ENCODE measurements at places on chromosomes 7 and 10.

DNA sequence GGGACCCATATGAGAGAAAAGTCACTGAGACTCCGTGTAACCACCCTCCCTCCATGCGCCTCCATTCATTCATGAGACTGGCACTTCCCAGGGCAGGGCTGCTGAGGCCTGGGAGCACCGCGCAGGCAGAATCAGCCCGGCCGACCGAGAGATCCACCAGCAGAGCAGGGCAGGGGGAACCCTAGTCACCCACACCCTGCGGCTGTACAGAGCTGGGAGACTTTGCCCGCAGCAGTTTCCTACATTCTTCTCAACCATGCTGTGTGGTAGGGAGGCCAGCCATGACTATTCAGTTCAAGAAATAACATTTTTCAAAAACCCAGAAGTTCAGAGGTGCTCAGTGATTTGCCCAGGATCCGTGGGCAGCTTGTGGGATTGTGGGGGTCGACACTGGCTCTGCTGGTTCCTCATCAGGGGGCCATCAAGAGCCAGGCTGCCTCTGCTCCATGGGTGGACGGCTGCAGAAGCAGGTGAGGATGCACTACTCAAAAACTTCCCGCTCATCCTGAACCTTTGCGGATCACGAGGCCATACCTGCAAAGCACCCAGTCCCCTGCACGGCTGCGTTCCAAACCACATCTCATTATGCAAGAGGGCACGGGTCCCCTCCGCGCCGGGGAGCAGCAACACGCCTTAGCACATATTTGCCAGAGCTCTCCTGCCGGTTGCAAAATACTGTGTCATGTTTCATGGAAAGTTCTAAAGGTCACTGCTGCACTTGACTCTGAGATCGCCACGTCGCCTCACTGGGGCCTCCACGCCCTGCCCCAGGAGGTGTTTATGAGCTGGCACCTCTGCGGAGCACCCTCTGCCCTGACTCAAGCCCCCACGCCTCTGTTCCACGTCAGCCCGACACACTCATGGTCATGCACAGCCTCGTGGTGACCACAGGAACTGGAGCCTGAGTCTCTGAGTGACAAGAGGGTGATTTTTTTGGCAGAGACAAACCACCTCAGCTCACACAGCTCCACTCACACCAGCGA, 132.0 kb downstream of the PRKAG2 start:
- H3K4me3 ChIP-seq, result no peak overlapping the region
- peaks cover 12% of the 10 kb centered on the region for H3K36me3 ChIP-seq
- H3K4me1 ChIP-seq, result peaks cover 2% of the 10 kb centered on the region
- H3K27me3 ChIP-seq, result no peaks in the 10 kb centered on the region

DNA sequence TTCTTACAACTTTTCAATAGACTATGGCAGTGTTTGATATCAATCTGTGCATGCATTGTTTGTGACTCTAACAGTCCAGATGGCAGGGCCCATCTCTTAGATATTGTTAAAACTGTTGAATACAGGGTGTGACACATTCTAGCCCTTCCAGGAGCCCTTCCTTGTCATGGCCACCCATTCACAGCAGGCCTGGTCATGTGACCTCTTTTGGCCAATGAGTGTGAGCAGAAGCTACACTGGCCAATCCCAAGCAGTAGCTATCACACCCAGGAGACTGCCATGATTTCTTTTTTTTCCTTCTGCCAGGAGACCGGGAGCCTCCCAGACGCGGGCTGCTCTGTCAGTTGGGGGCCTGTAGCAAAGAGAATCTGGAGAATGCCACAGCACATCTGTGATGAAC, 655.4 kb upstream of the MKI67 start:
- DNase-seq, result no peak
- H3K4me3 ChIP-seq, result no peak overlapping the region
- no peaks in the 10 kb centered on the region for H3K27me3 ChIP-seq
- H3K4me1 ChIP-seq, result no peaks in the 10 kb centered on the region
- H3K36me3 ChIP-seq, result no peaks in the 10 kb centered on the region

GRCh38 chr7:74129887-74130286, 44.3 kb upstream of the EIF4H start:
- H3K4me3 ChIP-seq, result no peak overlapping the region
- no peak for DNase-seq
- no peaks in the 10 kb centered on the region for H3K27me3 ChIP-seq

GRCh38 chr7:148697256-148698006, 1.3 kb upstream of the CUL1 start:
- H3K4me3 ChIP-seq, result peak overlapping the region; percentile 87
- peaks cover 17% of the 10 kb centered on the region for H3K4me1 ChIP-seq
- peak overlapping the region; percentile 84 for H3K27ac ChIP-seq
- H3K27me3 ChIP-seq, result no peaks in the 10 kb centered on the region

- no peak for DNase-seq
- H3K27ac ChIP-seq, result no peak overlapping the region
- no peaks in the 10 kb centered on the region for H3K4me1 ChIP-seq
- H3K4me3 ChIP-seq, result no peak overlapping the region
Observed at GRCh38 chr10:60960913-60961312, 16.9 kb upstream of the RHOBTB1 start.

DNA sequence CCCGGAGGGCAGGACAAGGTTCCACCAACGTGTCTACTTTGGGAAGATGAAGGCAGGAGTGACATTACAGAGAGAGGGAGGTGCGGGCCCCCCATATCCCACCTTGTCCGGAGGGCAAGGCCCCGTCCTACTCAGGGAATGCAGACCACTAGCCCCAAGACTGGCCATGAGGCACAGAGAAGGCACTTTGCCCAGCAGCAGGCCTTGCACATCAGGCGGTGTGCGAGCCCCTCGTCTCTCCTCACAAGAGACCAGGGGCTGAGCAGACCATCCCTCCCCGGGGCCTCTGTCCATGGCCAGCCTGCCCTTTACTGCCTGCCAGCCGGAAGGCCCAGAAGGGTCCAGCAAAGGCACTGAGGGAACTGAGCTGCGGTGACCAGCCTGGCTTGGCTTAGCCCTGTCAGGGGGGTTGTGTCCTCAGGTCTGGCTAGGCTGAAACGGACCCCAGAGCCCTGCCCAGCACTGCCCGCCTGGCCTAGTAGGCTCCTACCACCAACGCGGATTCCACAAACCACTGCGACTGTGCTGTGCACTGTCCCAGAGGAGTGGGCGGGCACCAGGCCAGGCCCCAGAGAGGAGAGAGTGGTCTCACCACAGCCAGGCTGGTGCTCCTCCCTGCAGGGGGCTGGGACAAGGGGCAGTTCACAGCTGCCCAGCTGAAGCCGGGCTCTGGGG, 16.7 kb downstream of the CAMK2B start:
- H3K4me3 ChIP-seq, result no peak overlapping the region
- H3K27me3 ChIP-seq, result peaks cover 4% of the 10 kb centered on the region
- no peaks in the 10 kb centered on the region for H3K4me1 ChIP-seq
- no peaks in the 10 kb centered on the region for H3K36me3 ChIP-seq
- no peak for DNase-seq

DNA sequence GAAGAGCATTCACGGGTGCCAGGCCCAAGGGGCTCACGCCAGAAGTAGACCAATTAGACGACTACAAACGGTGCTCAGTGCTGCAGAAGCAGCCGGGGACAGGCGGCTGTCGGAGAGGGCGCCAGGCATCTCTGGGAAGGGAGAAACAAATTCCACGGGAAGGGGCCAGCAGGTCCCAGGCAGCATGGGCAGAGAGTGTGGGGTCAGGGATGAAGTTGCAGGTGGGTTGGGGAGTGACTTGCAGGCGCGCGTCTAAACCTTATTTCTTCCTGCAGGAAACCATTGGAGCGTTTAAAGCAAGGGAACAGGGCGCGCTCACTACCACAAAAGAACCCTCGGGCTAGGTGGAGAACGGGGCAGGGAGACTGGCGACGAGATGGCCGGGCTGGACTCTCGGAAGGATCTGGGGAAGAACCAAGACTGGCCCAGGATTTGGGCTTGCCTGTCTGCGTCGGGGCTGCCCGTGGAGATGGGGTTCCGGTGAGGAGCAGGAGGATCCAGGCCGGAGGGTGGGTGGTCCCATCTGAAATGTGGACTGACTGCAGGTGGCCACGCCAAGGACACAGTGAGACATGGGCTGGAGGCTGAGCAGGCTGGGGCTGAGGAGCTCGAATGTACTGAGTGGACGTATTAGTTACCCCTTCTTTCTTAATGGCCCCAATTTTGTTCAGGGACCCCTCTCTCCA, 116.3 kb upstream of the DIP2C start:
- DNase-seq, result no peak
- no peak overlapping the region for H3K4me3 ChIP-seq
- no peaks in the 10 kb centered on the region for H3K4me1 ChIP-seq
- no peaks in the 10 kb centered on the region for H3K27me3 ChIP-seq

- H3K4me1 ChIP-seq, result no peaks in the 10 kb centered on the region
- H3K27me3 ChIP-seq, result no peaks in the 10 kb centered on the region
- no peaks in the 10 kb centered on the region for H3K36me3 ChIP-seq
- no peak overlapping the region for H3K27ac ChIP-seq
- no peak overlapping the region for H3K4me3 ChIP-seq
Observed at GRCh38 chr10:121631365-121632029, 33.3 kb upstream of the FGFR2 start.

DNA sequence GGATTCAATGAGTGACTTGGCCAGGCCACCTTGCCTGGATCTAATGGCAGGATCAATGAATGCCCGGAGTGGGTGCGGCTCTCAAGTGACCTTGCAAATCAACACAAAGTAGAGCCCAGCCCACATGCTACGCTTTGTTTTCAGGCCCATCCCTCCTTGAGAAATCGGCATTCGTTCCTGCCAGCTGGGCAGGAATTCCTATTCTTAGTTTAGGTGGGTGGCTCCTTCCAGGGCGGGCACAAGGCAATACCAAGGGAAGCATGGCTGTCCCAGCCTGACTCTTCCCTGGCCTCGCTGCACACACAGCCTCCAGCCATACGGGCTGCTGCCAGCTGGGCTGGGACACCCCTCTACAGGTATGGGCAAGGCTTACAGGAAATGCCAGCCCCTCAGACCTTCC, 119.3 kb downstream of the SH3PXD2A start:
- H3K4me3 ChIP-seq, result no peak overlapping the region
- no peak overlapping the region for H3K27ac ChIP-seq
- H3K4me1 ChIP-seq, result no peaks in the 10 kb centered on the region
- no peaks in the 10 kb centered on the region for H3K36me3 ChIP-seq

DNA sequence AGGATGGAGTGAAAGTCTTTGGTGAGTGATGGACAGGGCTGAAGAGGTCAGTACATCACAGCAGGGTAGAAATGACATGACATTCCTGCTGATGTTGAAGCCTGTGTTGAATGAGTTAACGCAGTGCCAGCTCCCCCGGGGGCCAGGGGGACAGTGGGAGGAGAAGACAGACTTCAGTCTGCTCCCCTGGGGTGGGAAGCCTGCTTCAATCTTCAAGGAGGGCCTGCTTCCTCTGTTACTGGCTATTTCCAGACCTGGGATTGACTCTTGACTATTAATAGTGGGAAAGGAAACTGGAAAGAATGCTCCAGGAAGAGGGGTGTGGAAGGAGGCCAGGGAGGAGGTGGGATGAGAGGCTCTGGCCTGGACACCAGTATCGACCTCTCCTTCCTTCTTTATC, 27.2 kb downstream of the PODXL start:
- H3K27ac ChIP-seq, result no peak overlapping the region
- no peaks in the 10 kb centered on the region for H3K36me3 ChIP-seq
- no peak overlapping the region for H3K4me3 ChIP-seq
- H3K4me1 ChIP-seq, result no peaks in the 10 kb centered on the region

DNA sequence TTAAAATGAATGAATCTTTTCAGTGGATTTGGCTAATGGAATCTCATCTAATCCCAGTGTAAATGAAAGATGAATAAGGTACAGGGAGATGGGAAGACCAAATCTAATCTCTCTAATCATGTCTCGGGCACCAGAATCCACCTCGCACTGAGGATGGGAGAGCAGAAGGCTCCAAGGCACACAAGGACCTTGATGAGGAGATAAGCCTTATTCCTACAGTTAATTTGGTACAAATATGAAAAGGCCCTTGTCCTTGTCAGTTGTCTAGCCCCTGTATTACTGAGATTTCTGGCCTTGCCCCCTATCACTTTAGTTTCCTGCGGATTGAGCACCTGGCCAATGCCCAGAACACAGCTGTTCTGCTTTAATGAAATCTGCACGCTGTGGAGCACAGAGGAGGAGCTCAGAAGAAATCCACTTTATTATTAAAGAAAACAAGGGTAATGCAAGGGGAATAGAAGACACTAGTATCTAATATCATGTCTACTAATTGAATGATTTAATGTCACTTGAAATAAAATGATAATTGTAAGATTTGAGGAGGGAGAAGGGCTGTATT, 321.4 kb upstream of the HGF start:
- DNase-seq, result no peak
- no peak overlapping the region for H3K27ac ChIP-seq
- H3K4me1 ChIP-seq, result no peaks in the 10 kb centered on the region
- no peaks in the 10 kb centered on the region for H3K36me3 ChIP-seq
- no peak overlapping the region for H3K4me3 ChIP-seq

GRCh38 chr7:25617214-25617613, 388.9 kb upstream of the NPVF start:
- H3K4me1 ChIP-seq, result peaks cover 9% of the 10 kb centered on the region
- no peak for DNase-seq
- H3K36me3 ChIP-seq, result no peaks in the 10 kb centered on the region
- H3K27ac ChIP-seq, result no peak overlapping the region

- peak overlapping the region; percentile 89 for H3K27ac ChIP-seq
- H3K27me3 ChIP-seq, result no peaks in the 10 kb centered on the region
- H3K4me3 ChIP-seq, result peak overlapping the region; percentile 36
- H3K4me1 ChIP-seq, result peaks cover 43% of the 10 kb centered on the region
- H3K36me3 ChIP-seq, result peaks cover 41% of the 10 kb centered on the region
- peak; percentile 32 for DNase-seq
Observed at GRCh38 chr10:119516381-119517234, 25.9 kb downstream of the RGS10 start.

DNA sequence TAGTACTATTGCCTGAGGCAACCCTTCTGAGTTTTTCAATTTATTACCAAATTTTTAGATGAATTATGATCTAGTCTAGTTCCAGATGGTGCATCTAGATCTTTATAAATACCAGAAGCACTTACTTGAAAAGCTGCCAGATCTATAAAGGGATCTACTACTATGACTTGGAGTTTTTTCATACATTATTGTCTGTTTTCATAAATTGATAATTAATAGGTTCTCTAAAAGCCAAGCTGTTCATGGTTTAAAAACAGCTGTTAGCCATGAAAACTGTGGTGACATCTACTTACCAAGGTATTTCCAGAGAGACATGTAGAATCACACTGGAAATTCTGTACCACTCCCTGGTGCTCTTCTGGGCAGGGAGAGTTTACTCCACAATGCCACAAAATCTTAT, 786.5 kb upstream of the C7orf33 start:
- no peaks in the 10 kb centered on the region for H3K27me3 ChIP-seq
- no peaks in the 10 kb centered on the region for H3K4me1 ChIP-seq
- no peaks in the 10 kb centered on the region for H3K36me3 ChIP-seq
- no peak overlapping the region for H3K27ac ChIP-seq
- H3K4me3 ChIP-seq, result no peak overlapping the region

GRCh38 chr10:130652544-130652943, 516.4 kb downstream of the GLRX3 start:
- H3K36me3 ChIP-seq, result no peaks in the 10 kb centered on the region
- H3K4me3 ChIP-seq, result no peak overlapping the region
- DNase-seq, result no peak
- H3K27me3 ChIP-seq, result no peaks in the 10 kb centered on the region
- H3K4me1 ChIP-seq, result no peaks in the 10 kb centered on the region
